ENCODE measurements at places on chromosomes 5 and 9.

DNA sequence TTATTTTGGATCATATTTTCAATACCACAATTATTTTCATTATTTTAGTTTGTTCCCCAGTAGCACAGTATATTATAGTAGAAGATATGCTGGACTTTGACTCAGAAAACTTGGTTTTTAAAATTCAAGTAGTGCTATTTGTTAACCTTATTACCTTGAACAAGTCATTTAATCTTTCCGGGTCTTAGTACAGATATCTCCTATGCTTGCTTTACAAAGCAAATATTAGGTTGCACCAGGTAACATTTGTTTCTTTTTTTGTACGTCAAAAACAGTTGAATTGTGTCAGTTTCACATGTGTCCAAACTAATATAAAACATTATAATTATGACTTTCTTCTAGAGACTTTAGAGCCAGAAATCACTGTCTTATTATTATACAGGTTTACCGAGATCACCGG lies 338.1 kb downstream of the ARL15 start:
- no peak for DNase-seq

GRCh38 chr9:89383030-89383720 lies 64.9 kb downstream of the SECISBP2 start:
- DNase-seq = no peak

DNA sequence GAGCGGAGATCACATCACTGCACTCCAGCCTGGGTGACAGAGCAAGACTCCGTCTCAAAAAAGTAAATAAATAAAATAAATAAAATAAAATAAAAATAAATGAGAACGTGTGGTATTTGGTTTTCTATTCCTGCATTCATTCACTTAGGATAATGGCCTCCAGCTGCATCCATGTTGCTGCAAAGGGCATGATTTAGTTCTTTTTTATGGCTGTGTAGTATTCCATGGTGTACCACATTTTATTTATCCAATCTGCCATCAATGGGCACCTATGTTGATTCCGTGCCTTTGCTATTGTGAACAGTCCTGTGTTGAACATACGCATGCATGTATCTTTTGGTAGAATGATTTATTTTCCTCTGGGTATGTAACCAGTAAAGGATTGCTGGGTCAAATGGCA lies 8.8 kb upstream of the RASGEF1C start:
- DNase-seq = no peak

GRCh38 chr5:145668714-145669113 lies 166.4 kb downstream of the PRELID2 start:
- no peak for DNase-seq

- no peak for DNase-seq
Observed at GRCh38 chr5:142853682-142854081, 83.5 kb downstream of the ARHGAP26 start.

GRCh38 chr5:155532621-155533311 lies 519.2 kb downstream of the KIF4B start:
- DNase-seq = no peak

DNA sequence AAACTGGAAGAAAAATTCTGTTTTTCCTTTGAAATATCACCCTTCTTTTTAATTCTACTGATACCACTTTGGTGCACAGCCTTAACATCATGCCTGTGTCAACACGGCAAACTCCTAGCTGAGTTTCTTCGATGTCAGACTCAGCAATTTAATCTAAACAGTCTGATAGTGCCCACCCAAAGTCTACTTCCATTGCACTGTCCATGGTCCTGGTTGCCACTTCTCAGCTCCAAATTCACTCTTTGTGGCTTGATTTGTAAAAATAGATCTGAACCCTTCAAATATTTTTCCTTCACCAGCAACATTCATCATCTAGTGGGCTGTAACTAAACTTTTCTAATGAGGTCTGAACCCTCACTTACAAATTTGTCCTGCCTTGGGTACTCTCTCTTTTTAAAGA lies 107.8 kb downstream of the NUDT12 start:
- DNase-seq = no peak

DNA sequence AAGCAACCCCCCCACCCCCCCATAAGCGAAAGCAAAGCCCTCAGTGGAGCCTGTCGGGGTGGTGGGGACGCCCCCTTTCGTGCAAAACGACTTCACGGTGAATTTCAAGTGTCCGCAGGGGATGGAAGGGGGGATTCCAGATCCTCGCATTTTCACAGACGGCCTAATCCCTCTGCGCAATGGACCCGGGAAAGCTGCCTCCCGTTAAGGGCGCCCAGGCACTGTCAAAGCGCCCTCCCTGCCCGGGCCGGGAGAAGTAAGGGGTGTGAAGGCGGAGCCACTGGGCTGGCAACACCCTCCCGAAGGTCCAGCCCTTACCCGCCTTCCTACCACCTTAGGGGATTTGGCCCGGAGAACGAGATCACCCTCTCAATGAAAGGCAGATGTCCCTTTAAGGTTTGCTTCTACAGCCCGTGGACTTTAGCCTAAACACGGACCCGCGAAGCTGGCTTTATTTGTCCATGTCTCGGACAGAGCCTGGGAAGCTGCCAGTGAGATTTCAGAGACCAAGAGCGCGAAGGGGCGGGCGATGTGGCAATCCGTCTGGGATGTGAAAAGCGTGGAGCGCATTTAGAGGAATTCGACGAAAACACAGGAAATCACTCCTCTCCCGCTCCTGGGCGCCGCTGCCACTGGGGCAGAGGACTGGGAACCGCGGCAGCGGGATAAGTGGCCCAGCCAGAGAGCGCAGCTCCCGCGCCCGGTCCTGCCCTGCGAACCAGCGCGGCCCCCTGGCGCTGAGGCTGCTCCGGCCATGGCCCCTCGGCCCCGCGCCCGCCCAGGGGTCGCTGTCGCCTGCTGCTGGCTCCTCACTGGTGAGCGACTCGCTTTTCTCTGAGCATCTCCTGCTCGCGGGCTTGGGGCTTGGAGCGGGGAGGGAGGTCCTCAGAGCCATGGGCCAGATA lies at the start of the genes ITGA1 and PELO:
TSS of gene ITGA1 (plus strand) at position 317 of the 905 bp plus-strand sequence. CDS start at position 755, 438 bp downstream.
TSS of gene PELO (plus strand) at position 317 of the 905 bp plus-strand sequence. CDS start 12,479 bp downstream, outside the sequence.
- no peak for DNase-seq

DNA sequence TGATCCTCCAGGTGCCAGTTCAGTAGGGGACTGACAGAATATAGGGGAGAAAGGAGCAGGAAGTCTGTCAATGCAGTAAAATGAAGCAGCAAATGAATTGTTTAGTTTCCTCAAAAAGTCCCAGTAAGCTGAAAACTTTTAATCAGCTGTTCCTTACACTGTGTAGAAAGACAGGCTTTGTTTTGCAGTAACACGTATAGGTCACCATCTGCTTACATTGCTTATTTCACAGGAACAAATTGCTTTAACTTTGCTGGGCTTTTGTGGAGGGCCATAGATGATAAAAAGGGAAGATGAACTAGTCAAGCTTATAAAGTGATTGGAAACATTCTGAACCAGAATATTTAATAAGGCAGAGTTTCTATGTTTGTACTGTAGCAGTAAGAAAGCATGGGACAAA lies 331.3 kb upstream of the RFX3 start:
- no peak for DNase-seq

DNA sequence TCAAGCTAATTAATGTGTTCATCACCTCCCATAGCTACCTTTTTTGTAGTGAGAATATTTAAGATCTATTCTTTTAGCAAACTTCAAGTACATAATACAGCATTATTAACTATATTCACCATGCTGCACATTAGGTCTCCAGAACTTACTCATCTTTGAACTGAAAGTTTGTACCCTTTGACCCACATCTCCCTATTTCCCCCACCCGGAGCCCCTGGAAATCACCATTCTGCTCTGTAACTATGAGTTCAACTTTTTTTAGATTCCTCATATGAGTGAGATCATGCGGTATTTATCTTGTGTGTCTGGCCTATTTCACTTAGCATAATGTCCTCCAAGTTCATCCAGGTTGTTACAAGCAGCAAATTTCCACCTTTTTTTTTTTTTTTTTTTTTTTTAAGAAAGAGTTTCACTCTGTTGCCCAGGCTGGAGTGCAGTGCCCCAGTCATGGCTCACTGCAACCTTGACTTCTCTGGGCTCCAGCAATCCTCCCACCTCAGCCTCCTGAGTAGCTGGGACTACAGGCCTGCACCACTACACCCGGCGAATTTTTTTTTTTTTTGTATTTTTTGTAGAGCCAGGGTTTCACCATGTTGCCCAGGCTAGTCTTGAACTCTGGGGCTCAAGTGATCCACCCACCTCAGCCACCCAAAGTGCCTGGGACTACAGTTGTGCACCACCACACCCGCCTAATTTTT lies 100.4 kb upstream of the SAP30L start:
- DNase-seq = no peak

GRCh38 chr5:177482359-177482795 lies 8.9 kb upstream of the DBN1 start:
- no peak for DNase-seq

- DNase-seq = peak; percentile 2
Observed at GRCh38 chr5:128905568-128906110, 59.6 kb upstream of the SLC27A6 start.

GRCh38 chr5:90680921-90681563 lies 122.4 kb downstream of the ADGRV1 start:
- DNase-seq = no peak

GRCh38 chr5:87579678-87580077 lies 166.9 kb upstream of the CCNH start:
- no peak for DNase-seq

- no peak for DNase-seq
Observed at GRCh38 chr5:157860898-157861890, 2.2 kb upstream of the CLINT1 start.

DNA sequence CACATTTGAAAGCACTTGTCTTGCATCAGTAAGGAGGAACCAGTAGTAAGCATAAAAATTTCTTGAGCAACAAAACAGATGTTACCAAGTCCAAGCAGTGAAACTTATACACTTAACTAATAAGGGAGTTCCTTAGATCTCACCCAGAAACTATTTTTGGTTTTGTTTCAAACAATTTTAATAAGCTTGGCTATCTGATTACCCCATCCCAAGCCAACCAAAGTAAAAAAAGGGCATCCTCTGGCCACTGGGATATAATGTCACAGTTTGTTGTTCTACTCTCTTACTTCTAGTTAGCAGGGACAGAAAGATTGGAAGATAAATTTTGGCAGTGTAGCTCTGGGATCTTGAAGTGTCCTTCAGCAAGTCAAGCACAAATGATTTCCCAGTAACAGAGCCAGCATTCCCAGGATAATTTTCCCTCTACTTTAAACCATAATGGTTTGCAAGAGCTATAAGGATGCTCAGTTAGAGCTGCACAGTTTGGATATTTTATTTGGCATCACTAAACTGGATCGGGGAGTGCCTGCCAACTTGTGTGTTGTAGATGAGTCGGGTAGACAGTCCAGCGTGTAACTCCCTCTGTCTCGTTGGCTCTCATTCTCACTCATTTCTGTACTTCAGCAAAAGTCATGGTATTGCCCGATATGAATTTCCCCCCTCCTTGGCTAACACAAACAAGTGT lies 161.9 kb upstream of the HMHB1 start:
- no peak for DNase-seq

DNA sequence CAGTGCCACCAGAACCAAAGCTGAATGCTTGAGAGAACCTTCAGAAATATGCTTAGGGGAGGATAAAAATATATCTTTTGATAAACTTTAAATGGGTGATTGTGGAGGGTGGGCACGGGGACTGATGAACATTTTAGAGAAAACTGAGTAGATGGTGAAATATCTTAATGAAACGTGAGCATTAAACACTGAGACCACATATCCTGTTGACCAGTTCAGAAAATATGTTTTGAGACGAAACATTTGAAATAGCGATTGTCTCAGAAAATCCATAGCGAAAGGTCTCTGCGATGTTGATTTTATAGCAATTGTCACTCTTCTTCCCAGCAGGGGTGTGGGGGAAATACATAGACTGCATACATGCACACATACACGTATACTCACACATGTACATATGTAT lies 231.0 kb downstream of the ESM1 start:
- no peak for DNase-seq

GRCh38 chr9:121364077-121364476 lies 6.0 kb downstream of the STOM start:
- no peak for DNase-seq

DNA sequence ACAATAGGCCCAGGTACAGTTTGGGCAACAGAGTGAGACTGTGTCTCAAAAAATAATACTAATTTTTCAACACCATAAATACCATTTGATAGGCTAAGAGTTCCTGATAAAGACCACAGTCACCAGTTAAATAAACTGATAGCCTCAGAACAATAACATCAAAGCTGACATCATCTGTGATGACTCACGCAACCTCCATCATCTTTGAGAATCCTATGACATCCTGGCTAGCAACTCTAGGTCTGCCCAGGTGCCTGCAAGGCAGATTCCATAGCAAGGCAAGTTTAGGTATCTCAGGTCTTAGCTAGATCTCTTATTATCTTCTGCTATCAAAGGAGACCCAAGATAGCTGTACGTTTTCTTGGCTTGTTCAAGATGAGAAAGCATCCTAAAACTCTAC lies 30.5 kb upstream of the UBAP2 start:
- DNase-seq = no peak

DNA sequence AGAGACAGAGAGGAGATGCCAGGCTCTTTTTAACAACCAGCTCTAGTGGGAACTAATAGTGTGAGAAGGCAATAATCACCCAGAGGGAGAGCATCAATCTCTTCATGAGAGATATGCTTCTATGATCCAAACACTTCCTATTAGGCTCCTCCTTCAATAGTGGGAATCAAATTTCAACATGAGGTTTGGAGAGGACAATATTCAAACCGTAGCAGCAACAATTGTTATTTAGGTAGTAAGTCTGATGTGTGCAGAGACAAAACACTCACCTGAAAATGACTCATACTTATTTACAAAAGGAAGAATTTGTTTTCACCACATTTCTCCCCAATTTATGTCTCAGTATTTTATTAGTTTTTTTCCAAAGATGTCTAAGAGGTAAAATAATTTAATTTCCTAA lies 144.3 kb downstream of the ST8SIA4 start:
- DNase-seq = no peak

GRCh38 chr9:17090041-17090440 lies 44.8 kb upstream of the CNTLN start:
- no peak for DNase-seq

DNA sequence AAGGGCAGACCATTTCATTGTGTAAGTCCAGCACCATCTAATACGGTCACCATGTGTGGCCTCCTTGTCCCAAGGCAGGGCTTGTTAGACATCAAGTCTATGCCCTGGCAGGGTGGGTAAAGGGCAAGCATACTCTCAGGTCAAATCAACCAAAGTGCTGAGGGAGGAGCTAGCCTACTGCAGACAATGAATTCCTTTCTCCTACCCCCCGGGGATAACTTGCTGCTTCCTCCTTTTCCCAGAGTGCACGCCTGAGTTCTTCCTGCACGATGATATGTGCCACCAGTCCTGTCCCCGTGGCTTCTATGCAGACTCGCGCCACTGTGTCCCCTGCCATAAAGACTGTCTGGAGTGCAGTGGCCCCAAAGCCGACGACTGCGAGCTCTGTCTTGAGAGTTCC lies 71.4 kb downstream of the RFK start:
- DNase-seq = no peak

DNA sequence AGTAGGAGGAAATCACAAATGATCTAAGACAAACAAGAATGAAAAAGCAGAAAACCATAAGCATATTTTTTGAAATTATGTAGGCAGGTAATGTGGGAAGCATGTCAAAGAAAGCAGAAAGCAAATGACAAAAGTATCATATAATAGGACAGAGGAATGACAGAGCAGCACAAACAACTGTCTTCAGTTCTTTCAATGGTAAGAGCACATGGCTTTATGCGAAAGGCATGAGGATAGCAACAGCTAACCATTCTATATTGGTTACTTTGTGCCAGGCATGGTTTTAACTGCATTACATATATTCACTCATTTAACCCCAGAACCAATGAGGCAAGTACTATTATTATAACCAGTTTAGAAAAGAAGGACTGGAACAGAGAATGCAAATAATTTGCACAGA lies 137.4 kb downstream of the FBXL7 start:
- DNase-seq = no peak

Data from activated CD8-positive, alpha-beta memory T cell treated with anti-CD3 and anti-CD28 coated beads for 1 hour (primary cell).